Endodermal cell (in vitro differentiated cells): ENCODE measurements at places on chromosomes 2 and 18.

GRCh38 chr2:38549851-38550250, 52.9 kb downstream of the HNRNPLL start:
- DNase-seq: no peak

GRCh38 chr18:36095936-36096519, 28.7 kb upstream of the RPRD1A start:
- no peak for DNase-seq

GRCh38 chr2:202196727-202197126, 41.7 kb downstream of the SUMO1 start:
- DNase-seq: no peak

GRCh38 chr18:61738488-61738887, 154.3 kb downstream of the RNF152 start:
- no peak for DNase-seq

DNA sequence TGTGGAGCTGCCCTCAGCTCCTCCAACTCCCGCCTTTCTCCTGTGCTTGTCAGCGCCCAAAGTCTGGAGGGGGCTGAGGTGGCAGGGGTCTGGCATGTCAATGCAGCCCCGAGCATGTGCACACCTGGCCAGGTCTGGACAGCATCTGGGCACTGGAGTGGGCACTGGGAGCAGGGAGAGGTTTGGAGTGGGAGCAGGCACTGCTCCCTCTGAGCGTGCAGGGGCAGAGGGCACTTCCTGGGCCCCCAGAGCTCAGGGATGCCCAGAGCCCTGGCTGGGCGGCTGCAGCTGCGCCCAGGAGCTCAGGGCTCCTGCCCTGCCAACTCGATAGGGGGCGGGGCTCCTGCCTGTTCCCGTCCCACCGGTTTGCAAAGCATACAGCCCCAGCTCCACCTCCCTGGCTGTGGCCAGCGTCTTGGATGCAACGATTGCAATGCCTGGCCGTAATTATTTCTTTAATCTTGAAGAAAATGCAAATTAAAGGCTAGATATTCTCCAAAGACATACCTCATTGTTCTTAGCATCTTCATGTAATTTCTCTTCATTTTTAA, 57.4 kb upstream of the LDAH start:
- DNase-seq: no peak

DNA sequence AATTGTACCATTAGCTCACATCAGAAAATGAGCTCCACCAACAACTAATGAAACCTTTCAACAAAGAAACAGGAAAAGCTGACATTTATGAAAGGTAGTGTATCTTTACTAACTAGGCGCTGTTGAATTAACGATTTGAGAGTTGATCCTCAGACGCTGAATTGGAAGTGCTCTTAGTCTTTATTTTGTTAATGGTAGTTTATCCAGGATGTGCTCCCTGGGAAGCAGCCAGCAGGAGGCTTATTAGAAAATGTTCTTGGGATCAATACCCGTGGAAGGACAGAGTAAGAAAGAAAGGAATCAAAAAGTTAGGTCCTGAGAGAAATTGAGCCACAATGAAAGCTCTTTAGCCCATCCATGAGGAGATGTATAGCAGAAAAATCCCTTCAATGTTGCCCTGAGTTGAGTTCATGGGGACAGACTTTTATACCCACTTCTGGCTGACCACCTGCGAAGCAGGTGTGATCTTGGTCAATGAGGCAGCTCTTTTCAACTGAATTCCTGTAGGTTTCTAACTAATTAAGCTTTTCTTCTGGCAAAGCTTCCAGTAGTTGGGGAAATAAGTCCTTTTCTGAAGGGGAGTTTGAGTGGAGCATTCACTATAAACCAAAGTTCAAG, 492.6 kb upstream of the REG3G start:
- DNase-seq: peak; percentile 64

- no peak for DNase-seq
These were observed 86.9 kb downstream of the RDH14 start for GRCh38 chr2:18473241-18474181.

DNA sequence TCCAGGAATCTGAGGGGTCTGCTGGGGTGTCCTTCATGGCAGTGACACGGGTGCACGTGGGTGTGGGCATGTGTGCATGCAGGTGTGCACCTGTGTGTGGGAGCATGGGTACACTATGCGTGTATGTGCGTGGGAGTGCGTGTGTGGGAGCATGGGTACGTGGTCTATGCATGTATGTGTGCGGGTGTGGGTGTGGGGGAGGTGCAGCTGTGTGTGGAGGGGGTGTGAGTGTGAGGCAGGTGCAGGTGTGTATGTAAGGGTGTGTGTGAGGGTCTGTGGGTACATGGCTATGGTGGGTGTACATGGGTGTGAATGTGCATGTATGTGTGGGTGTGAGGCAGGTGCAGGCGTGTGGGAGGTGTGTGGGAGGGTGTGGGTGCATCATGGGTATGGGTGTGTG, 36.3 kb downstream of the EIPR1 start:
- no peak for DNase-seq

GRCh38 chr18:10128921-10129501, 215.2 kb downstream of the VAPA start:
- no peak for DNase-seq

DNA sequence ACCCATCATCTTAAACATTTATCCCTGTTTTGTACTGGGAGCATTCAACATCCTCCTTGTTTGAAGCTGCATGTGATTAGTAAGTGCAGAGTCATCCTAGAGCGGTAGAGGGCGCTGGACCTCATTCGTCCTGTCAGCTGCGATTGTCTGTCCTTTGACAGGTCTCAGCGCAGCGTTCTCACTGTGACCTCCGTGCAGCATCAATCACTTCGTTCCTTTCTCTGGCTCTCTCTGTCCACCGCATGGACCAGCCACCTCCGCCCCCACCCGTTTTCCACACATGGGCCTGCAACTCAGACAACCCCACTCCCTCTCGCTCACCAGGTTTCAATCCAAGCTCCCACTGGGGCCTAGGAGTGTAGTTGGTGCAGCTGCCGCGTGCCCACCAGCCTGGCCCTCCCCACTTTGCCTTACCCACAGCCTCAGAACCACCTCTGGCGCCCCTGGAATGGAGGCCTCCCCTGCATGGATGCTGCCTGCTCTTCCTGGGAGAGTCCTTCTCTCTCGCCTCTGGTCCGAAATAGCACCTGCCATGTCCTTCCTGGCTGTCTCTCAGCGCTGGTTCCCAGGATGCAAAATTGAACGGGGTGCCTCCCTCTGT, 90.5 kb downstream of the NDUFA10 start:
- peak; percentile 91 for DNase-seq

GRCh38 chr2:205586626-205587025, 95.7 kb upstream of the NRP2 start:
- no peak for DNase-seq

DNA sequence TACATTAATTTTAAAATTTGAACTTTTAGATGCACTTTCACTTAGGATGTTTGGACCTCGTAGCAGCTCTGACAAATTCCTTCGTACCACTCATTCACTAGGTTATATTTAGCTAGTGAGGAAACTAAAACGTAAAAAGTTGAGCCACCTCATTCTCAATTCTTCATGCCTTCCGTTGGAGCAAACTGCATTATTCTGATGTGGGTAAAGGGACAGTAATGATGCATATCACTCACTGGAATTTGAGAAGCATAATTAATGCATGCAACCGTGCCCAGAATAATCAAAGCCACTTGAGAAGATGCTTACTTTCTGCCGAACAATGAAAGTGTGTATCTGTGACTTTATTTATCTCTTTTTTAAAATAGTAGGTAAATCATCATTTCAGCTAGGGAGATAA, 2.2 kb downstream of the CNOT9 start:
- no peak for DNase-seq

DNA sequence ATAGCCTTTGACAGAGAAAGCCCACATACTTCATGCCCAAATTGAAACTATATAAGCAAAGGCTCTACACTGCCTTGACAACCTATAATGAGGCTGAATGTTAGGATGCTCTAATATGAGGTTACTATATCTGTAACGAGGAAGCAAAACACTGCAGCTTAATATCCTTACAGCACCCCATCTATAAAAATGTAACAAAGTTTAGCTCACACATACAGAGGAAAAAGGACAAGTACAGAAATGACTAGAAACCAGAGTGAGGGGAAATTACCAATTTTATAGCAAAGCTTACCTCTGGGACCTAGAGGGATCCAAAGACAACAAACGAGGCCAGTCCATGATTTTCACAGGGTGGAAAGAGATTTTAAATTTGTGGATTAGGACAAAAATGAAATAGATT, 138.5 kb downstream of the COL4A4 start:
- DNase-seq: no peak

DNA sequence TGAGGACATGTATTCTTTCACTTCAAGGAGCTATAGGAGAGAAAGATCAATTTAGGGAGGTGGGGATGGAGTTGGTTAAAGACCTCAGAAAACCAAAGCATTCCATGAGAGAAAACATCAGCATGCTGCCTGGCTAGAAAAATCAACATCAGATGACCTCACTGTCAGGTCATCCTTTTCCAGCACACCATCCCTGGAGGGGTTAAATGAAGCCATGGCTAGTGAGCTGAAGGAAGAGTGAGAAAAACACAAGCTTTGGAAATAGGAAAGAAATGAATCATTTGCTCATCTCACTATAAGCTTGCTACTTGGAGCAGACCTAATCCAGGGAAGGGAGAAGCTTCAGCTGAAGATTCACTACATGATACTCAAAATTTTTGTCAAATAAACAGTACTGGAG, 109.5 kb upstream of the ITGB6 start:
- no peak for DNase-seq

DNA sequence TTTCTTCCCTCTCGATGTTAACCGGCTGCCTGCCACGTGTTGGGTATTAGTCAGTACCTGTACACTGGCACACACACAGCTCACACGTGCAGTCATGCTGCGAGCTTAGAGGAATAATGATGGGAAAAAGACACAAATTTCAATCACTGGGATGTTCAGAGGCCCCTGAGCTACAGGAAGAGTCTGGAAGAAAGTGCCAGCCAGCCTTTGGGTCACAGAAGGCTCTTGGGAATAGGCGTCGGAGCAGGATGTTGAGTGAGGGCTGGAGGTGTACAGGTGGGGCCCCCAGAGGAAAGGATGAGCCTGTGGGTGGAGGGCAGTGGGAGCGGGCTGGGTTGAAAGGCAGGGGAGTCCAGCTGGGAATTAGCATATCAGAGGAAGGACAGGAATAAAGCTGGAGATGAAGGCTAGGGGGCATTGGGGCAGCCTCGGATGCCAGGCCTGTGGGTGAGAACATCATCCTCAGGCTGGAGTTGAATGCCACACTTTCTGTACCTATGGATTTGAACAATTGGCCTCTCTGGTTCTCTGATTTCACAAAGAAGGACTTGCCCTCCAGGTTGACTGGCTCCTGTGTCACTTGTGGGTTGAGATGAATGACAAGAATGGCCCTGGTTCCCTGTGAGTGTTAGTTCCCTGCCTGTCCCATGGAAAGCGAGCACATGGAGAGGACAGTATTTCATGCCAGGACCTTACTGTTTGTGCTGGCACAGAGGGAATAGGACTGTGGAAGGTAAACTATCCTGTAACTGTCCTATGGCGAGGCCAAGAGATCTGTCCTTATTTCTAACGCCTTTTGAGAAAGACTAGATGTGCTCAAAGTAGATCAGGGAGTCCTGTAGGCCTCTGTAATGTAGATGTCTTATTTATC, 40.6 kb downstream of the GREB1 start:
- DNase-seq: no peak

DNA sequence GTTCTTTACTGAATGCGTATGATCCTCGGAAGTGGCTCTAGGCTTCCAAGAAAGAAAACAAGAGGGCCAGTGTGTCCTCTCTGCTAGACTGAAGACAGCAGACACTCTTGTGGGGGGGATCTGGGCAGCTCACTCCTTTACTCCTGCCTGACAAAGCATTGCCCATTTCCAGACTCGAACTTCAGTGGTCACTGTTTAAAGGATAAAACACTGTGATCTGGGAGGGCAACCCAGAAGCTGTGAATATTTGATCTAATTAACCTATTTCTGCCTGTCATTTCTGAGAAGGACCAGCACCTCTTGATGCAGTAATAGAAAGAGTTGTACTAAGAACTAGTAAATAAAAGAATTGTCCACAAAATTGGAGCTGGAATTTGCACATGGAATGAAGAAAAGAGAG, 24.5 kb upstream of the CCDC68 start:
- DNase-seq: no peak

DNA sequence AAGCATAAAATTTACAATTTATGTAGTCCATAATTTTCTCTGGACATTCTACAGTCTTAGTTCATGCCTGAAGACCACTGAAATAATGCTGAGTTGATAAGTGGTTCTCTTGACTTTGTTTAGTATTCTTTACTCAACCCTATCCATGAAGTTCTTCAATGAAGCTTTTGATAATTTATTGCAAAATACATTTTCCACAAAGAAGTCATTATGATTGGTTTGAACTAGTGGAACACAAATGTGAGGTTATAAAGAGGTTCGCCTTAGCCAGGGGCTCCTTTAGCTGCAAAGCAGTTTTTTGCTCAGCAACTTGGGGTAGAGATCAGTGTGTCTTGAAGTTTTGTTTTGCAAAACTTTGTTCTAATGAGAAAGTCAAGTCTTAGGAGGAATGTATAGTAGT, 5.9 kb downstream of the BCL2L11 start:
- DNase-seq: no peak

- peak; percentile 80 for DNase-seq
These were observed 52.7 kb upstream of the LDLRAD4 start for GRCh38 chr18:13165636-13166423.

DNA sequence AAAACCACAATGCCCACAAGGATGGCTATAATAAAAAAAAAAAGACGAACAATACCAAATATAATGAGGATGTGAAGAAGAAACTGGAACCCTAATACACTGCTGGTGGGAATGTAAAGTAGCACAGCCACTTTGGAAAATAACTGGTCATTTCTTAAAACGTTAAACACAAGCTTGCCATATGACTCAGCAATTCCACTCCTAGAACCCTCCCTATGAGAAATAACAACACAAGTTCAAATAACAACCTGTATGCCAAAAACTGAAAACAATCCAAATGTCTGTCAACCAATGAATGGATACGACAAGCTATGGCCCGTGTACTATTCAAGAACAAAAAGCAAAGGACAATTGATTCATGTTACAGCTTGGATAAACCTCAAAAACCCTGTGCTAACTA, 7.0 kb upstream of the ALPK2 start:
- no peak for DNase-seq

- DNase-seq: peak; percentile 67
These were observed 50.6 kb downstream of the PARD6G start for GRCh38 chr18:80196528-80197320.

DNA sequence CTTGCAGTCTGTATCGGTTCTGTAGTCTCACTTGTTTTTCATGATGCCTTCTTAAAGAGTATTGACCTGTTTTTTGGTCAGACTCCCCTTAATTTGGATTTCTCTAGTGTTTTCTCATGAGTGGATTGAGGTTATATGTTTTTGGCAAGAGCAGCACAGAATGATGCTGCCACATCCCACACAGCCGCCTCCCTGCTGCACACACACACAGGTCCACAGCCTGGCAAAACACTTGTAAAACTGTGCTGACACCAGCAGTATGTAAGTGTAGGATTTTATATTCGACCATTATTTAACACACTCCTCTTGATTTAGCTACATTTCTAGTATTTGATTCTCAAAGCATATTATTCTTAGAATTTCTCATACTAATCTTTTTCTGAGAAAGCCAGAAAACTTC, 68.1 kb downstream of the ITGB1BP1 start:
- no peak for DNase-seq

- no peak for DNase-seq
These were observed 92.4 kb downstream of the INPP5D start for GRCh38 chr2:233152541-233152940.
